NCI-H510A (cell line): ENCODE measurements at places on chromosomes 7 and 10.

GRCh38 chr10:35940141-35941041 lies 298.3 kb upstream of the FZD8 start:
- DNase-seq: no peak

DNA sequence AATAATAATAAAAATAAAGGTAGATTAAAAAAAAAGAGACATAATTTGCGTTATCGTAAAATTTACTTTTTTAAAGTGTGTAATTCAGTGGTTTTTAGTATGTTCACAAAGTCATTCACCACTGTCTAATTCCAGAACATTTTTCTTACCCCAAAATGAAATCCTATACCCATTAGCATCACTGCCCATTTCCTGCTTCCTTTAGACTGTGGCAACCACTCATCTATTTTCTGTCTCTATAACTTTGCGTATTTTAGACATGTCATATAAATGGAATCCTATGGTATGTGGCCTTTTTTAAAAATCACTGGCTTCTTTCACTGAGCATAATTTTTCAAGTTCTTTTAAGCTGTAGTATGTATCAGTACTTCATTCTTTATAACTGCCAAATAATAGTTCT lies 53.6 kb downstream of the KAT6B start:
- DNase-seq: no peak

DNA sequence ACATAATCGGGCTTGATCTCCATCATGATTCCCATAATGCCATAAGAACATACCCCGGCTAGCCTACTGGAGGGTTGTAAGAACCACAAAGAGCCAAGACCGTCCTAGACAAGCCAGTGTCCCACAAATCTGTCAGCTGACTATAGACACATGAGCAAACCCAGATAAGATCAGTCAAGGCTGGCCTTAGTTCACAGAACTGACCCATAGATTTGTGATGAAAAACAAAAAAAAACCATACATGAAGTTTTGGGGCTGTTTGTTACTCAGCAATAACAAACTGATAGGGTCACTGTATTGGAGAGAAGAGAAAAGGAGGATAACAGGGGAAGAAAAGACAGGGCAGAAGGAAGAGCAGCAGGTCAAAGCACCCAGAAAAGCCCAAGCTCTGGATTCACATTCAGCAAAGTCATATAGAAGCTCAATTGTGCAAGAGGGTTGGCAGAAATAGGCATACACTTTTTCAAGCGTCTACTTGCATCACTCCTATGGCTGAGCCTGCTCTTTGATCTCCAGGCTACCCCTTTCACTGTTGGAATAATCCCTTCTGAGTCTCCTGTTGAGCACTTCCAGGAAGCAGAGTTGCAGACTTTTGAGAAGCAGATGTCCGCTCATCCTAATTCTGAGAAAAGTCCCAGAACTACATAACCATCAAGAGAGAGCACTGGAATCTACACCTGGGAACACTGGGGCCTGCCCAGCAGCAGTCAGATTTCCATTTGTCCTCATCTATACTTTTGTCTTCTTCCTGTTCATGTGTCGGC lies 122.0 kb upstream of the HABP2 start:
- no peak for DNase-seq

DNA sequence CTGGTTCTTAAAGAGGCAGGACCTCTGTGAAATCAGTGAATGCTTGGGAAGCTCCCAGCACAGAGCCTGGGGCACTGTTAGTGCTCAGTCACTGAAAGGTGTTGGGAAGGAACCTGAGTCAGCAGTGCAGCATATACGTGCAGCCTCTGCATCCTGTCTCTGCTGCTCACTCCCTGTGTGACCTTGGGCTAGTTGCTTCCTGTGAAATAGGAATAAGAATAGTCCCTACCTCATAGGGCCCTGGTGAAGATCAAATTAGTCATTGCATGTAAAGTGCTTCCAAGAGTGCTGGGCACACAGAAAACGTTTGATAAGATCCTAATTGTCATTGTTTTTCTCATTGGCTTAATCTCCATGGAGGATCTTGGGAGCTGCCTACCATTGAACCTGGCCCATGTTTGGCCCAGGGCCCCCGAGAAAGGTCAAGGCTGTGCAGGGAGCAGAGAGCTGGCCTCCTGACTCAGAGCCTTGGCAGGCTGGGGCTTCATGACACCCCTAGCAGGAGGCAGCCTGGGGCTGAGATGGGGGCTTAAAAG lies 73.3 kb upstream of the COL13A1 start:
- DNase-seq: no peak

GRCh38 chr7:130127821-130128317 lies 57.5 kb downstream of the KLHDC10 start:
- DNase-seq: no peak

GRCh38 chr10:11698691-11699549 lies 43.3 kb upstream of the ECHDC3 start:
- DNase-seq: no peak

- no peak for DNase-seq
Measured at GRCh38 chr10:64312876-64313275, 791.7 kb downstream of the REEP3 start.

DNA sequence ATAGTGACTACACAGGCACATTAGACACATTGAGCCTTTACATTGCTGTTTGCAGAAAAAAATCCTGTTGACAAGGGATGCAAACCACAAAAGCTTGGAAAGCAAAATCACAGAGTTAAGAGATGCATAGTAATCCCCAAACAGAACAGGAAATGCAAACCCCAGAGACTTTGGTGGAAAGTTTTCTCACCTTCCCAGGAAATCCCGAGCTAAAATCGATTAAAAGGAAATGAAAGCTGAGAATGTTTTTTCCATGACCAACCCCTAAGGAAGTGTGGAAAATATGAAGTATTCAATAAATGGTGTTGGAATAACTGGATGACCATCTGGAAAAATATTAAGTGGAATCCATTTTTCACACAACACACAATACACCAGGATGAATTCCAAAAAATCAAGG lies 598.7 kb downstream of the GRID1 start:
- no peak for DNase-seq

GRCh38 chr10:42974693-42975002 lies 102.2 kb upstream of the RET start:
- DNase-seq: no peak

DNA sequence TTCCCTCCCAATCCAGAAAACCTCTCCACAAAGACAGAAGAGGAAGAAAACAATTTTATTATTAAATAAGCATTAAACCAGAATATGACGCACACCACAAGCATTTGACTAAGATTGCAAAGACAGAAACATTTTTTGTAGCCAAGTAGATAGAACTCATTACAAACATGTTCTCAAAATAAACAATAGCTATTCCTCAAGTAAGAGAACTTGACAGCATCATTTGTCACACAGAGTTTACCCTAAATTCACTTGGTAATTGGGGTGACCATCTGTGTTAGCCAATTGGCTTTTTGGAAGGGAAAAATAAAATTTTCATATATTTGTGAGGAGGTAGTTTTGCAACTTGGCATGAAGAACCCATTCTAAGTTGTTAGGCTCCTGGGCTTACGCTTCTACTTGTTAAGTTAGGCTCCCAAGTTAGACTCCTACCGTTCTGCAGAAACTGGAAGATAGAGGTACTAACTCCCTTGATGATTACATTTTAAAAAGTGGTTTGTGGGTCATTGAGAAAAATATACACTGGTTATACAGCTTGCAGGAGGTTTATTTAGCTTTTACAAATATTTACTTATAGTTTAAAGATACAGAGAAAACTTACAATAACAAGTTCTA lies 618.6 kb upstream of the CNTNAP2 start:
- DNase-seq: no peak

DNA sequence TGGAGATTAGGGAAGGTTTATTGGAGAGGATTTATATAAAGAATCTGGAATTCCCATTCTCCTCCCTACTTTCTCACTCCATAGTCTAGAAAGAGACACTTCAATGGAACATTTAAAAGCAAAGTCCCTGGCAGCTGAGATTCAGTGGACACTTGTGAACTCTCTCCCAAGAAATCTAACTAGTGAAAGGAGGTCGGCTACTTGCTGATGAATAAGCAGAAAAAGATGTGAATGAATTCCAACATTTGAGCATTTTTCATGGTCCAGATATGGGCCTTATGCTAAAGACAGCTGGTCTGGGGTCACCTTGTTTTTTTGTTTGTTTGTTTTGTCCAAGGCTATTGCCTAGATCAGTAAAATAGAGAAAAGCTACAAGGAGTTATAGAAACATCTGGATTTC lies 141.1 kb upstream of the LRRTM3 start:
- DNase-seq: no peak

DNA sequence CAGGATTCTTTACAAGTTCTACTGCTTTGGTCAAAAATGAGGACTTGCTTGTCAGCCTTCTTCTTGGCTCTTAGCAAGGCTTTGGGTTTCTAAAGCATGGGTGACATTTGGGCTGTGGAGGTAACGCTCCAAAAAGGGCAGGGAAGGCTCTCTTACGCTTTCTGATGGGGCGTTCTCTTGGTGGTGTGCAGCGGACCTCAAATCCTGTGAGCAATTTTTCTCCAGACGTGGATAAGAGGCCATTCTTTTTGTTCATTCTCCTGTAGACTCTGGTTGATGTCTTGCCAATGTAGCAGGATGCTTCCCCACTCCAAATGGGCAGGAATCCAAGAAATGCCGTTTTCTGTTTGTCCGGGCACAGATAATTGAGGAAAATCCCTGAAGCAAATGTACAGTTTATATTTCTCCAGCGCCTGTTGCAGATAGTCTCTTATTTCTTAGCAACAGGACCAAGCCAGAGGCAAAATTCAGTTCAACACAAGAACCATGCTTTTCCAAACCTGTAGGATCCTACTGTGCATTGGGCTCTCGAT lies 138.4 kb upstream of the NFE2L3 start:
- DNase-seq: no peak

- DNase-seq: no peak
Measured at GRCh38 chr7:54390565-54390964, 151.6 kb upstream of the VSTM2A start.

DNA sequence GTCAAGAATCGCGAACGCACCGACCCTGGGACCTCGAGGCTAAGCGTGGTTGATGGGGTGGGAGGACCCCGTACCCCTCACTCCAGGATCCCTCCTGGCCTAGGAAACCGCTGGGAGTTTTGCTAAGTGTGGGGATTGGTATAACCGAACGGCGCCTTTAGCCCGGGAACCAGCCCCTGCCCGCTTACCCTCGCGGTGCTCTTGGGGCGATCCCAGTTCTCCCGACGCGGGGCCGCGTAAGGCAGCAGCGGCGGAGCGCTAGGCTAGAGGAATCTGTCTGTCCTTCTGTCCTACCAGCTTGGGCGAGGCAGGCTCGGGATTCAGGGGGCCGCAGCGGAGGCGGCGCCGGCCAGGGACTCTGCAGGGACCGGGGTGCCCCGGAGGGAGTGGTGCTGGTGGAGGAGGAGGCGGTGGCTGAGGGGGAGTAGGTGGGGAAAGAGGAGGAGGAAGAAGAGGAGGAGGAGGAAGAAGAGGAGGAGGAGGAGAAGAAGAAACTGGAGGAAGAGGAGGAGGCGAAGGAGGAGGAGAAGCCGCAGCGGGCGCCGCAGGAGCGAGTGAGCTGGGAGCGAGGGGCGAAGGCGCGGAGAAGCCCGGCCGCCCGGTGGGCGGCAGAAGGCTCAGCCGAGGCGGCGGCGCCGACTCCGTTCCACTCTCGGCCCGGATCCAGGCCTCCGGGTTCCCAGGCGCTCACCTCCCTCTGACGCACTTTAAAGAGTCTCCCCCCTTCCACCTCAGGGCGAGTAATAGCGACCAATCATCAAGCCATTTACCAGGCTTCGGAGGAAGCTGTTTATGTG lies 439 bp upstream of the EMX2 start:
- DNase-seq: no peak

DNA sequence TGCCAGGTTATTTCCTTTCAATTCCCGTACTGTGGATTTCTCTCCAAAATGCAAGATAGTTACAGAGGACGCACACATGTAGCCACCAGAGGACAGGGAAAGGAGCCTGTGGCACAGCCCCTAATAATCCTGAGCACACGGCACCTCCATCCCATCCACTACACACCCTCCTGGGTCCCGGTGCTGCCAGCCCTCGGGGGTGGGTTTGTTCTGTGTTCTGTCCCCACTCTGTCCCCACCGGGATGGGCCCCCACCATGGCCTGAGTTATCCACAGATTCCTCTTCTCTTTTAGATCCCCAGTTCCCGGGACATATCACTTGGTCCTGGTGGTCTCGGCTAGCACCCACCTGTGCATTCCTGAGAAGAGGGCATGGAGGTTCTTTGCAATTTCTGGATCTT lies 196.9 kb upstream of the PPP2R2D start:
- no peak for DNase-seq

DNA sequence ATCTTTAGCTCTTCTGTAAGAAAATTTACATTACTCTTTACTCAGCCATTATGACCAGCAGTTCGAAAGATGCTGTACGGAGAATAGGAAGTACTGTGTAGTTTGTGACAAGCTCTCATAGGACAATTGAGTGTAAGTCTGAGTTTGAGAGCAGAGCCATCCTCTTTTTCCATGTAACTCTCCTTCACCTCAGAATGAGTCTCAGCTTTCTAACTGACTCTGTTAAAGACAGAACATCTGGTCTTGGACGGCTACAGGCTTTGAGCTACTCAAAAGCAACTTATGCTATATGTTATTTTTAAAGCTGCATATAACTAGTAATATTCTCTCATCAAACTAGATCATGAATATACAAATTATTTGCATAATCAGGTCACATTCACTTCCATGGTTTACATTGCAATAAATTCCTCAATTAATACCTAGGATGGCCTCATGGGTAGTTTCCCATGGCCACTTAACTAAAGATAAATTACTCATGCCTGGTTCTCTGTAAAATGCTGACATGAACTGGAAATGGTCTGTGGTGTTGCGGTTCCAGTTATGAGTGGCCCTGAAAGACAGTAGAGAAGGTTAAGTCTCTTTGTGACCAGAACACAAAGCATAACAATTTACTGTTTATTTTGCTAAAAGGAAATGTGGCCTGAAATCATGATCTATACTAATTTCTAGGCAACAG lies 358.7 kb downstream of the PHF14 start:
- no peak for DNase-seq
